Activated CD4-positive, alpha-beta T cell treated with anti-CD3 and anti-CD28 coated beads, Interleukin-2, amount 50 U/mL, for 4 hours (primary cell): ENCODE measurements at places on chromosomes 5 and 9.

GRCh38 chr5:32780508-32780919 is 69.4 kb downstream of the NPR3 start:
- no peak for DNase-seq

- DNase-seq: no peak
These were observed 98.7 kb downstream of the VAV2 start for GRCh38 chr9:133893191-133893994.

GRCh38 chr5:114308017-114308416 is 53.9 kb upstream of the KCNN2 start:
- no peak for DNase-seq

GRCh38 chr5:36396640-36397039 is 94.9 kb upstream of the RANBP3L start:
- no peak for DNase-seq

DNA sequence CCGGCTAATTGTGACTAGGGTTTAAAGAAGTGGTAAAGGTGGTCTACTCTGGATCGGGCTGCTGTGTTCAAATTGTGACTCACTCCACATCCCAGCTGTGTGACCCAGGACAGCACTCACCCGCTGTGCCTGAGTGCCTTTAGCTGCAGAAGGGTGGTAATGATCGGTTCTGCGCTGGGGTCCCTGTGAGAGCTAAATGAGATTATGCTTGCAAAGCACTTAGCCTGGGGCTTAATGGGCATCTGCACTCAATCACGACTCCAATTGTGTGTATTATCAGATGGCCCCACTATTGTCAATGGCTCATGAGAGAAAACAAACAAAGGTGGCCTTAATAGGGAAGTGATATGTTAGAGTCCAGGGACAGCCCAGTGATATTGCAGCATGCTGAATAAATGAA is 25.1 kb upstream of the TBC1D2 start:
- DNase-seq: no peak

DNA sequence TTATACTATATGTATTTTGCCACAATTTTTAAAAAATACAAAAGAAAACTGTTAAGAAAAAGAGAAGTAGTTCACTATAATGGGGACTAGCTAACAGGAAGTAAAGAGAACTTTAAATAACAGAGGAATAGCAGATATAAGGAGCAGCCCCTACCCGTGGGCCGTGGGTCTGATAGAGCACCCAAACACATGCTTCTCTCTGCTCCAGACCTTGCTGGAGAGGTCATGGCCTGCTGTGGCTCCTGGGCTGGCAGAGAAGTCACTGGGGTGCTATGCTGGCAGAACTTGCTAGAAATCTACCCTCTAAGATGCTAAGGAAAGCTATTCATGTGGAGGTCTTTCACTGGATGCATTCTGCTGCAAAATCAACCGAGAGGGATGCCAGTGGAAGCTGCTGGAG is 10.0 kb upstream of the TNFAIP8 start:
- DNase-seq: no peak

DNA sequence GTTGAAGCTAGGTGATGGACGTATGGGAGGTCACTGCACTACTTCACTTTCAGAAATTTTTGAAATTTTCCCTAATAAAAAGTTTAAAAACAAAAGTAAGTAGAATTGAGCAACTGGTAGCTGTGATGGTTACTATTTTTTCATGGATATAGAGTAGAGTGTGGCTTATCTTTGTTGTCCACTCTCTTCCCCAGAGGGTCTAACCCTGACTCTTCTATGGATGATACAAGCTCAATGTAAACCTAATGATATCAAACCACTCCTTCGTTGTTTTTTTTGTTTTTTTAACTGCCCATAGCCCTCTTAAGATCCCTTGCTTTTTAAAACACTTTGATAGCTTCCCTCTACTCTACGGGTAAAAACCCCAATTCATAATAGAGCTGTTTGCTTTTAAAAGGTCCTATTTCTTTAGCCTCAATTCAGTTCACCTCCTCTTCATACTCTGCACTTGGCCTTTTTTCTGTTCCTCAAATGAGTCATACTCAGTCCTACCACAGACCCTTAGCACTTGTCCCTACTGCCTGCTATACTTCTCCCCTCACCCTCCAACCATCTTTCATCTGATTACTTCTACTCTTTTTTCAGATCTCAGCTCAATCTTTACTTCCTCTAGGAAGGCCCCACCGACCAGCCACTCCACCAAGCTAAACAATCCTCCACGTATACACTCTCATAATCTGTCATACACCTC is 2.6 kb downstream of the HDAC3 start:
- no peak for DNase-seq

DNA sequence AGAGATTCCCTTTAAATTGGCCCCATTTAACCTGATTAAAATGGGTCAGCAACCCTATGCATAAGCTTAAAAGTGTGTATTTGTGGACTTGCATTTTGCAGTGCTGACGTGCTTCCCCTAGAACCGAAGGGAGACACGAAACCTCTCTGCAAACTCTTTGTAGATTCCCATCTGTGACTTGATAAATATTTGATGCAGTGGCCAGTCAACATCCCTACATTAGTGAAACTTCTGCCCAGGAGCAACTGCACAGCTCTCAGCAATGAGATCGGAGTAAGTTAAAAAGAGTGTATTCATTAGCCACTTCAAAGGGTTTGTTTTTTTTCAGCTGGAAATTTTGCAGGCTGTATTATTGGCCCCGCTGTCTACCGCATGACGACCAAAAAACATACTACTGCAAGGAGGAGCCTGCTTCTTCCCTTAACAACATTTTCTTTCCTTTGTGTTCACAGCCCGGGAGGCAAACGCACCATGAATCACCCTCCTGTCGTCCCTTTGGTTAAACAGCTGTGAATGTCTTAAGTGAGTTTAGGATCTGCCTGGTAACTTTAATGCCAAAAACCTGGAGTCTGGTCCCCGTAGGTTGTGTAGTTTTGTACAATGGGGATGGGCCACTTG is 38.0 kb upstream of the TCERG1 start:
- DNase-seq: no peak

- DNase-seq: no peak
These were observed 134.2 kb upstream of the RGMB start for GRCh38 chr5:98639274-98639673.

- DNase-seq: no peak
These were observed 116.5 kb upstream of the DAPK1 start for GRCh38 chr9:87381050-87381711.

DNA sequence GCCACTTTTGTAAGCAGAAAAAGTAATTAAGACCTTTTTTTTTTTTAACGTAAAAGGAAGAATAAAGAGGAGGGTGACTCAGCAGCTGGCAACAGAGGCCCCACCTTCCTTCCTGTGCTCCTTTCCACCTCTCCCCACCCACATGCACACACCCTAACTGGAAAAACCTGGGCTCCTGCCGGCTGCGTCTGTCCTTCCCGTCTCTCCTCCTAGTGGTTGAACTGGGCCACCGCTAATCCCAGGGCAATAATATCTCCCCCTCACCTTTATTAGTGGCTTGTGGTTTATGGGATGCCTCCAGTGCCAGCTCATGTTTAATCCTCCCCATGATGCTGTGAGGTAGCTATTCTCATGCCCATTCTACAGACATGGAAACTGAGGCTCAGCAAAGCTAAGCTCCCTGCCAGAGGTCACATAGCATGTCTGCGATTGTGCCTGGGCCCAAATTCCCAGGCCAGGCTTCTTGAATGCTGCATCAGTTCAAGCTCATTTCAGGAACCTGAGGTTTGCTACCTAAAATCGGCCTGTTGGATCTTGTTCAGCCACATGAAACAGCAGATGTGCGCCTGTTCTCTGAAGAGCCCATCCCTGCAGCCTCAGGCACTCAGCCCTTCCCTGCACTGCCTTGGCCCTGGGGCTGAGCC is 60.9 kb upstream of the IL17B start:
- DNase-seq: peak; percentile 3

- DNase-seq: no peak
These were observed 31.2 kb upstream of the TLE1 start for GRCh38 chr9:81720450-81721086.

GRCh38 chr5:38447056-38447455 is 109.4 kb downstream of the LIFR start:
- DNase-seq: no peak

DNA sequence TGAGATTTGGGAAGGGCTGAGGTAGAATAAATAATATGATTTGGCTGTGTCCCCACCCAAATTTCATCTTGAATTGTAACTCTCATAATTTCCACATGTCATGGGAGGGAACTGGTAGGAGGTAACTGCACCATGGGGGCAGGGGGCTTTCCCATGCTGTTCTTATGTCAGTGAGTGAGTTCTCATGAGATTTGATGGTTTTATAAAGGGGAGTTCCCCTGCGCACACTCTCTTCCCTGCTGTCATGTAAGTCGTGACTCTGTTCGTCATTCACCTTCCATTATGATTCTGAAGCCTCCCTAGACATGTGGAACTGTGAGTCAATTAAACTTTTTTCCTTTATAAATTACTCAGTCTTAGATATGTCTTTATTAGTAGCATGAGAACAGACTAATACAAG is 115.5 kb upstream of the STARD4 start:
- DNase-seq: no peak

GRCh38 chr5:1322036-1322900 is 22.6 kb downstream of the CLPTM1L start:
- DNase-seq: no peak
